ENCODE measurements at places on chromosomes 11 and 22.

DNA sequence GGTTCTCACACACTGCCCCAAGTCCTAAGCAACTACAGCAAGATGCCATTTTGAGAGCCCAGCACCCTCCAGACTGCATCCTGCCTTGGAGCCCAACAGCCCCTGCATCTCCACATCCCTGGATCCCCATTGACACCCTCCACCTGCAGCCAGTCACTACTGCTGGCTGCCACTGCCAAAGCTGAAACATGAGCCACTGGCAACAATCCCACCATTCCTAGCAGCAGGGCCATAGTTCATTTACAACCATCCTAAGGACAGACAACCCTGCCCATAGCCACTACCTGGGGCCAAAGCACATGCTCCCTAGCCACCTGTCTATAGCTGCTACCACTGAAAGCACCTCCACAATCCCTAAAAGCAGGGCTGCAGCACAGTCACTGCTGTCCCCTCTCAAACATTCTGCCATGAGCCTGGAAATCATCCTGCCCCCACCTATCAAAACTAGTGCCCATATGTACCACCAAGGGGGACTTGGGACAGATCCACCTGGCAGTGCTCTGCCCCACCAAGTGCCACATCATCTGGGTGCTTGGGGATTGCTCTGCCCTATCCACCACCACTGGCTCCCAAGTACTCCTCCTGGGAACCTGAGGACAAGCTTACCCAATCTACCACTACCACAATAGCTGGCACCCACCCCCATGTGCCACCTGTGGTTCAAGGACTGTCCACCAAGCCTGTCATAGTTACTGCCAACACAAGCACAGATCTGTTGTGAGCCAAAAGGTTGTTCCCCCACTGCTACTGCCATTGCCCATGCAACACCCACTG lies 138.8 kb upstream of the SOX6 start:
- no peak for DNase-seq

- no peak for DNase-seq
Measured at GRCh38 chr22:17612057-17612456, 16.5 kb downstream of the ATP6V1E1 start.

DNA sequence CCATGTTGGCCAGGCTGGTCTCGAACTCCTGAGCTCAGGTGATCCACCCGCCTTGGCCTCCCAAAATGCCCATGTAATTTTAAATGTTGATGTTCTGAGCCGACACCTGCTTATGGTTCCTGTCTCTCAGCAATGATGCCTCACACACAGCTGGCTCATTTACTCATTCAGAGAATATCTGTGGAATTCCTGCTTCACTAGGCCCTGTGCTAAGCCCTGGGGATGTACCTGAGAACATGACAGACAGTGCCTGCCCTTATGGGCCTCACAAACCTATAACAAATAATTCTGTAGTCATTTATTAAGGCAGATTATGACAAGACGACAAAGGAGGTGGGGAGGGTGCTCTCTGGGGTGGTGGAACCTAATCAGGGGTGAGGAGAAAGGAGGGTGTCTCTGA lies 93.7 kb downstream of the PRR5L start:
- DNase-seq, result no peak

- DNase-seq, result no peak
Measured at GRCh38 chr11:74480688-74481417, 12.7 kb downstream of the LIPT2 start.

Data from coronary artery (tissue), 2 donors.